ENCODE measurements at places on chromosomes 2 and 18.
A peak's percentile ranks its signal among the peaks of the same experiment; 100 is the strongest.

- H3K27ac ChIP-seq: no peak overlapping the region
- peaks cover 4% of the 10 kb centered on the region for H3K27me3 ChIP-seq
- H3K4me3 ChIP-seq: no peak overlapping the region
- peaks cover 8% of the 10 kb centered on the region for H3K4me1 ChIP-seq
- H3K36me3 ChIP-seq: no peaks in the 10 kb centered on the region
These were observed 5.1 kb downstream of the SERPINE2 start for GRCh38 chr2:224034017-224034416.

DNA sequence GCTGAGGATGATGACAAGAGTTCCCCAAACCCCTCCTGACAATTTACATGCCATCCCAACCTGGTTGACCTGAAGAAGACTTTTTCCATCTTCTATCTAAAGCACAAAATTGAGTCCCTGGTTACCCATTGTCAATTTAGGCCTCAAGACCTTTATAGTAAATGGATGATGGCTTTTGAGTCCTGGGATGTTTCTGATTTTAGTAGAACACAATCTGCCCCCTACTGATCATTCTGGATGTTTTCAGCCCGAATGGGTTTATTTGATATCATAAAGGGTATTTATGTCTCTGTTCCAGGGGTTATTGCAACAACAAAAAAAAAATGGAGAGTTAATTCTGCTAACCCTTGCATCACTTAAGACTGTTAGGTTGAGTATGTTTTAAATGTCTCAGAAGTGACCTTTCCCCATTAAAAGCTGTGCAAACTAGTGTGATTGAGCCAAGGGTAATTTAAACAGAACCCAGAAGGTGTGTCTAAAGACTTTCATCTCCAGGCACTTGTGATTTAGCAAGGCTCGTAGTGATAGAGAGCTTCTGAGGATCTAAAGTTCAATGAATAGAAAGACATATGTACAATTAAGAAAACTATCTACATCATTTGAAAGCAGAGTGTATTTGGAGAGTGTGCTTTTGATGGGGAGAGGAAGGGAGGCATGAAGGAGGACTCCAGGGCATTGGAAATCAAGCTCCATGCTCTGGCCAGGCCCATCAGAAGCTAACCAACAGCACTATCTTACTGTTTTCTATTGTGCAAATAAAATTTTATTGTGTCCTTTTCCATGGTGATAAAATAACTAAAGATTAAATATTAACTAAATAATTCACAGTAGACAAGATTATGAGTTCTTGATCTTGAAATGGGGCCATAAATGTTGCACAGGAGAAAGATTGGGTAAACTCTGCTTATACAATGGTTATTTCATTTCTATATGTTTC lies 96.6 kb upstream of the NOSTRIN start:
- peaks cover 11% of the 10 kb centered on the region for H3K4me1 ChIP-seq
- H3K27ac ChIP-seq: no peak overlapping the region
- no peak for DNase-seq
- no peak overlapping the region for H3K4me3 ChIP-seq
- H3K36me3 ChIP-seq: peaks cover 5% of the 10 kb centered on the region
- H3K27me3 ChIP-seq: no peaks in the 10 kb centered on the region

DNA sequence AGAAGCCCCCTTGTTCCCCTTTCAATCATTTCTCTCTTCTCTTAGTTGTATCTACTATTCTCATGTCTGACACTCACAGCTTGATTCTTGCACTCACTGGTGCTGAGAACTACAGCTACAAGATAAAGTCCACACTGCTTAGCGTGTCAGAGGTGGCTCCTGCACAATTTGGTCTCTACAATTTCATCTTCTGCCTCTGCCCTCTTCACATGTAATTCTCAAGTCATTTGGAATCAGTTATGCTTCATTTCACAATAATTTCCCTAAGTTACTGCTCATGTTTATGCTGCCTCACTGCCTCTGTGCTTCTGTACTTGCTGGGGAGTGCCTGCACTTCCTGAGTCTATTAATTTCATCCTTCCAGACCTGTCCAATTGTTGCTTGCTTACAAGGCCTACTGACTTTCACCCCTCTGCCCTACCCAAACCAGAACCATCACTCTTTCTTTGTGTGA lies 11.6 kb upstream of the NAB1 start:
- no peak overlapping the region for H3K27ac ChIP-seq
- H3K27me3 ChIP-seq: peaks cover 3% of the 10 kb centered on the region
- DNase-seq: no peak
- H3K36me3 ChIP-seq: no peaks in the 10 kb centered on the region

DNA sequence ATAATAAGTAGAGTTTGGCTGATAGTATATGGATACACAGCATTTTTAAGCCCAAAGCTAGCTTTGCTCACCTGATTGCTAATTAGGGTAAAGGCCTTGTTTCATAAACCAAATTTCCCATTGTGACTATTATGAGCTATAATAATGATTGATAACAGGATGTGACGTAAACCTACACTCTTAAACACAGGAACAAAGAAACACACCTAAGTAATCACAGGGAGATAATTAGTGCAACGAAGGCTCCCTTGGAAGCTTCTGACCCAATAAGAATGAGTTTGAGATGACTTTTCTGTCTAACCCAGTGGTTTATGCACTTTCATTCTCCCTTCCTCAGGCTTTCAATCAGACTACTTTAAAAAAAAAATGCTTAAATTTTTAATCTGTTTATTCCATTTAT lies 683.2 kb downstream of the SATB2 start:
- H3K27me3 ChIP-seq: no peaks in the 10 kb centered on the region
- H3K27ac ChIP-seq: no peak overlapping the region
- no peak overlapping the region for H3K4me3 ChIP-seq
- no peaks in the 10 kb centered on the region for H3K36me3 ChIP-seq
- DNase-seq: no peak

- H3K36me3 ChIP-seq: no peaks in the 10 kb centered on the region
- no peak overlapping the region for H3K4me3 ChIP-seq
- peaks cover 4% of the 10 kb centered on the region for H3K4me1 ChIP-seq
- H3K27me3 ChIP-seq: no peaks in the 10 kb centered on the region
- DNase-seq: no peak
These were observed 298.2 kb upstream of the ZC3H15 start for GRCh38 chr2:186187854-186188253.

DNA sequence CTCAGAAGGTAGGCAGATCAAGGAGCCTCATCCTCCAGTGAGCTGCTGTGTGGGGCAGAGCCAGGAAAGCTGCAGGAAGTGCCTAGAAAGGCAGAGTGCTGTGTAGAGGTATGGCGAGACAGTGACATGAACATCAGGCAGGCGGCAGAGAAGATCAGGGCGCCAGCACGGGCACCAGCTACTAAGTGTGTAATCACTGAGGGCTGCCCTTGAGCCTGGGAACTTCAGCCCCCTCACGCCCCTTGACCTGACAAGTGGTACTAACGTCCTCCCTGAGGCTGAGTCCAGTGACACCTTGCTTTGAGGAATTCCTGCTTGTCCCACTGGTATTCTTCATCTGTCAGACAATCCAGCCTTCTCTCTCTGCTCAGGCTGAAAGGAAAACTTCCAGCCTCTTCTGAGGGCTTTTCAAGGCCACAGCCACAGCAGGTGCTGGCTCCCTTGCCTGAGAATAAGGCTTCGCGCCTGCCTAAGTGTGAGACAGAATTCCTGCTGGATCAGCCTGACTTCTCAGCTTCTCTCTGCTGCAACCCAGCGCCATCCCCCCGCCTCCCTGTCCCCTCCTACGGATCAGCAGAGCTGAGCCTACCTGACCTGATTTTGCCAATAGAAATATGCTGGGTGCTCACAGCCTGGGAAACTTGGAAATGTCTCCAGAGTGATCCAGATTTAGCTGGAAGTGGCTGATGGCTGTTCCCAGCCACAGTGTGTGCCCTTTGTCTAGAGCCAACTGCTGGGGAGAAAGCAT lies 148.0 kb downstream of the SMAD7 start:
- H3K27me3 ChIP-seq: peaks cover 14% of the 10 kb centered on the region
- no peak overlapping the region for H3K27ac ChIP-seq
- no peak for DNase-seq
- H3K4me1 ChIP-seq: peaks cover 14% of the 10 kb centered on the region
- peak overlapping the region; percentile 37 for H3K4me3 ChIP-seq
- H3K36me3 ChIP-seq: peaks cover 13% of the 10 kb centered on the region

DNA sequence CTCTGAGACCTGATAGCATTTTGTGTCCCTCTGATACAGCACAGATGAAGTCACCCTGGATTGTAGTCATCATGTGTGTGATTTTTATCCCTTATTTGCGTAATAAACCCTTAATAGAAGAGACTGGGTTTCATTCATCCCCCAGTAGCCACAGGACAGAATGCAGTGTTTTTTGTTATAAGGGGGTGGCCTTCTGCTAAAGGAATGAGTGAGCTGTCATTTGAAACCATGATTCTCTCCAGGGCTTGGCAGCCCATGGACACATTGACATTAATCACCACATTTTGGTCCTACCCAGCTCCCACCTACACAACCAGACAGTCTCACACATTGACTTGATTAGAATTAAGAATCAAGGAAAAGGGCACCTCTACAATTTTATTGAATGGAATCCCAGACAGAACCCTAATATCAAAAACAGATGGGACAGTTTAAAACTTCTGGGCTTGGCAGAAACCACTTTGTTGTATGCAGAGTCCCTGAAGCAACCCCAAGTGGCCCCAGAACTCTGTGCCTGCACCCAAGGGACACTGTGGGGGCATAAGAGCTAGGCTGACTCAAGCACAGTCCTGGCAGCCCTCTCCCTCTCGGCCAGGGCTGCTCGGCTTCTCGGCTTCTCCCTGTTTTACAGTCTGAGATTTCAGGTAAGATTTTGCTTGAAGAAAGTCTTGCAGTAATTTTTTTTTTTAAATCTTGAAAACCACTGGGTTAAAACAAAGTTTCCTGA lies 254.0 kb upstream of the SLC14A2 start:
- H3K27me3 ChIP-seq: peaks cover 3% of the 10 kb centered on the region
- H3K4me1 ChIP-seq: no peaks in the 10 kb centered on the region
- no peak overlapping the region for H3K4me3 ChIP-seq
- no peaks in the 10 kb centered on the region for H3K36me3 ChIP-seq
- DNase-seq: no peak

DNA sequence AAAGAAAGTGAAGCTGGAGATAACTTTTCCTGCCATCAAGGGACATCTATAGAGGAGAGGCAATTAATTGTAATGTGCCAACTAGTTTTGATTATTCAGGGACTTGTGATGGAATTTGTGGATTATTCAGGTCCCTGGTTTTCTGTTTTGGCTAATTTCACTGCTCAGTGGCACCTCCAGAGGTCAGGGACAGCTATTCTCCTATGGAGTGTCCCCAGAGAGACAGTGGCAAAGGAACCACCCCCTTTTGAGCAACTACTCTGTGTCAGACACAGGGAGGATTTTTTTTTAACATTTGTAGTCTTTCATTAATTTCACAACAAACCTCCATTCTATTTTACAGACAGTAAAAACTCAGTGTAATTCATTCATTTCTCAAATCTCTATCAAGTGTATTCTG lies 206.0 kb upstream of the SPRED2 start:
- H3K4me3 ChIP-seq: no peak overlapping the region
- H3K27ac ChIP-seq: no peak overlapping the region
- H3K4me1 ChIP-seq: peaks cover 2% of the 10 kb centered on the region
- no peak for DNase-seq

DNA sequence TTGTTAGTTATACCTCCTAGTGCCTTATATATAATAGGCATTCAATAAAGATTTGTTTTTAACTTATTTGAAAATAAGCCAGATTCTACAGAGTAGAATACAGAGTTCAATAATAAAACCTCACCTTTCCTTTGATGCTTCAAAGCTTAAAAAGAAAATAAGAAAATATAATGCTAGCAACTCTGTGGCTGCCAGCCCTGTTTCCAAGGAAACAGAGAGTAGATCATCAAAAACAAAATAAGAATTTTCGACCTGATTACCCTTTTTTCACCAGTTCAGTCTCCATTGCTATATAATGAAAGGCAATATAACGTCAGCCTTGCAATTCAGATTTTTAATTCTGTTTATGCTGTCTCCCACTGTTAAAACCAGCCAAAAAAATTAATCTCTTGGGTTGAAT lies 8.9 kb upstream of the PGAP1 start:
- no peaks in the 10 kb centered on the region for H3K36me3 ChIP-seq
- H3K4me1 ChIP-seq: no peaks in the 10 kb centered on the region
- no peak overlapping the region for H3K27ac ChIP-seq
- H3K4me3 ChIP-seq: no peak overlapping the region
- no peaks in the 10 kb centered on the region for H3K27me3 ChIP-seq
- DNase-seq: no peak

DNA sequence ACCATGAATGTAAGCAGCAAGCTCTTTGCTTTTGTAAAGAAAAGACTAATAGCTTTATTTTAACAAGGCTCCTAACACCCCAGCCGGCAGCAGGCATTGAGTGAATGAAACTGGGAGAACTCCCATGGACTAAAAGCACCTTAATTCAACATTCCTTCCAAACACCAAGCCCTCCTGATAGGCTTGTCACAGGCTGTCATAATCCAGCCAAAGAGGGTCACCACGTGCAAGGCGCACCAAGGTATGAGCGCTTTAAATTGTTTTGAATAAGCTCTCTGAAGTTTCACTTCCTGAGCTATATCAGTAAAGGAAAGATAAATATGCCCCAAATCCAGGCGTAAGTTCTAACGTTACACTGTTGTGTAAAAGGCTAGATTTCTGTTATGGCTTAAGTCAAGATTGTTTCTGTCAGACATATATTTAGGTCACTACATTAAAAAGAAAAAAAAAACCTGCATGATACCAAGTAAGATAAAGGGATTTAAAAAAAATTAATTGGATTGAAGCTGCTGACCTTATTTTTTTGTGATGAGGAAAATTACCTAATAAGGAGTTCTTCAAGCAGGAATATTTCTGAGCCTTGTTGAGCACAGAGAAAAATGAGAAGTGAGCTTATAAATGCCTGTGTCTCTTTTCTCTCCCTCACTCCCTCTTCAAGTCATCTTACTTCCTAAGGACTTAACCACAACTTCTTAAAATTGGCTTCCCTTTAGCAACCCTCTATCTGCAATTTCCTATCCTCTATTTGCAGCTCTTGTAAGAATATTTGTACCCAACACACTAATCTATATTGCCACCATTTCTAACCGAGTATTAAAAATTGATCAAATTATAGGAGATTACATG lies 136.1 kb upstream of the NRP2 start:
- no peak overlapping the region for H3K27ac ChIP-seq
- DNase-seq: no peak
- peaks cover 7% of the 10 kb centered on the region for H3K4me1 ChIP-seq
- no peak overlapping the region for H3K4me3 ChIP-seq
- no peaks in the 10 kb centered on the region for H3K27me3 ChIP-seq

Measured in endothelial cell (in vitro differentiated cells).